Pancreas (tissue), 10 donors: ENCODE measurements at places on chromosomes 1 and 21. TPM values are rescaled to one million over a fixed set of nuclear protein-coding genes. Genes with fewer than 3 reads are reported as not detected.

Gene SERINC2
- 29.9 TPM for polyA plus RNA-seq

Gene NR1I3
- not detected for polyA plus RNA-seq

Gene IFI44
- polyA plus RNA-seq = 14.0 TPM

Gene POU3F1
- polyA plus RNA-seq = not detected
